B cell (primary cell): ENCODE measurements at places on chromosomes 1 and 21. TPM values are rescaled to one million over a fixed set of nuclear protein-coding genes. Genes with fewer than 3 reads are reported as not detected.
A peak's percentile ranks its signal among the peaks of the same experiment; 100 is the strongest.

DNA sequence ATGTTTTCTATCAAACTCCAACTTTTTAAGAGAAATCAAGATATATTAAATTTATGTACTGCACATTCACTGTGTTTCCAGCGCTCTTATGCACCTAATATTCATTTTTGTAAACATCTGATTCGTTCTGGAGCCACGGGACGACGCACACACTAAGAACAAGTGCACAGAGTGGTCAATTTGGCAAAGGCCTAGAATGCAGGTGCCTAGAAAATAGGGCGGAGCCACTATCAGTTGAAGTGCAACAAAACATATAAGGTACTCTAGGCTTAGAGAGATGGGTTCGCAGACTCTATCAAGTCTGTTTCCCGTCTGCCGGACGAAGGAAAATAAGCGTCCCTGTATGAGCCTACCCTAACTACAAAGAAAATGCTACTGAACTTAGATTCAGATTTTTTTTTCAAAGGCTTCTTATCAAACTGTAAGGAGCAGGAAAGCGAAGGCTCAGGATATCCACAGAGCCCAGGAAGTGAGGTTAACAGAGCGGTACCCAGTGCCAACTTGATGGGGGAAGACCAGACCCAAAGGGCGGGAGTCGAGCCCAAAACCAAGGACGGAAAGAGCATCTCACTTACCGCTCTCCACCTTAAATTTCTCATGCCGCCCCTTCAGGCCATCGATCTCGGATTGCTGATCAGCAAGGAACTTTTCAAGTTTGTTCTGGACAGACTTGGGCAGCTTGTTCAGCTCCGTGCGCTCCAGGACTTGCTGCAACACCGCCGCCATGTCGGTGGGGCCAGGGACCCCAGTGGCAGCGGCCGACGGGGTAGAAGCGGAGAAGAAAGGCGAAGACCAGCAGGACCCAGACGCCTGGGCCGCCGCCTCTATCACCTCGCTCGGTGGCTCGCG is 526 bp downstream of the TPR start:
- peak; percentile 54 for DNase-seq

DNA sequence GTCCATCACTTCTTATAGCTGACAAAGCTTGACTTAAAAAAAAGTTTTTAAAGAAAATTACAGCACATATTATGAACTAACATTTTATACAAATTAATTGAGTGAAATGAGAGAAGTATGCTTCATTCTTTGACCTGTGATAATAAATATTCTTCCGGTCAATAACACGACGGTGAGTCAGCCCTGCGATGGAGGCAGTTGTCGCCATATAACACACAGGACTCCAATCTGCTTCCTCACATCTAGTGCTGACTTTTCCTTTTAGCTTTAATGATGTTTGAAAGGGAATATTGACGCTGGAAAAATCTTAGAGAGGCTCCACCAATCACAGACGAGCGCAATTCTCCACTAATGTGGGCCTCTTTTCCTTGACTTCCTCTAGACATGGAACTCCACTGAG is 166.9 kb upstream of the C1orf21 start:
- no peak for DNase-seq

DNA sequence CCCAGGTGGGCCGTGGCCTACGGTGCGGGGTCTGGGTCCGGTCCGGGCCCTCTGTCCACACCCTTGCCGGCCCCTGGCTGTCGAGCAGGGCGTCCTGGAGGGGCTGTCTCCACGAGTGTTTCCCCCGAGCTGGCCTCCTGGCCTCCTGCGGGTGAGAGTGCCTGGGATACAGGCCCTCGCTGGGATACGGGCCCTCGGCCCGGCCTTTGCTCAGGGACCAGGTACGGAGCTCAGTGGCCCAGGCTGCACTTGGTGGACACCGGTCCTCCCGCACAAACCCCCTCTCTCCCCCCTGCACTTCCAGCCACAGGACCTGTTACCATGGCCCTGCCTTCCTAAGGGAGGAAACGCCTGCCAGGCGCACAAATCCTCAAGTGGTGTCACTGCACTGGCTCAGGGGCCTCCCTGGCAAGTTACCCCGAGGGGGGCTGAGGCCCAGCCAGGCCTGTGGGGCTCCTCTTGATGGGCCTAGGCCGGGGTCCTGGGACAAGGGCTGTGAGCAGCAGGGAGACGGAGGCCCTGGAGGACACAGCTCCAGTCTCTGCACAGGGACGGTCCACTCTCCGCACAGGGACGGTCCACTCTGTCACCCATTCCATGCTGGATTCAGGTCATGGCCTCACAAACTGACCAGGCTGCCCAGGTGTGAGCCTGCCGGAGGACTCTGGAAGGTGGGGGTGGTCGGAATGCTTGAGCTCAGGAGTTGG is 18.2 kb upstream of the RNF223 start:
- DNase-seq = no peak

The FAM43B gene
- not detected in 2 replicates for polyA plus RNA-seq

The RIPPLY3 gene
- not detected in 2 replicates for polyA plus RNA-seq

The LCE1C gene
- not detected in 2 replicates for polyA plus RNA-seq

- no peak for DNase-seq
Measured at GRCh38 chr1:101965341-101965740, 31.4 kb downstream of the OLFM3 start.

The OR6K3 gene
- not detected in 2 replicates for polyA plus RNA-seq

DNA sequence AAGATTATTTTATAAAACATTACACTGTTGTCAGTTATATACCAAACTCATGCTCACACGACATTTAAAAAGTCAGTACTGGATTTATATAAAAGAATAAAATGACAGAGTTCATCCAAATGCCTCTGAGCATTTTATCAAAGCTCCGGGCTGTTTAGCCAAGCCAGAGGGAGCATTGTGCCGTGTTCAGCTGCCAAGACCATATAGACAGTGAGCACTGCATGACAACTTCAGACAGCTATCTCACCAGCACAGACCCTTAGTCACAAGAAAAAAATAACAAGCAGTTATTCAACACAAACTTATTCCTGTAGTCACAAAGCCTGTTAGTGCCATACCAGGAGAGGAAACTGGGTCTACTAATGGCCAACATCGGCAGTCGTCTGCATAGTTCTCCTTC is 88.0 kb upstream of the PBX1 start:
- no peak for DNase-seq

The FGR gene
- 236 and 295 TPM in 2 replicates for polyA plus RNA-seq

The PODN gene
- polyA plus RNA-seq = not detected in 2 replicates

DNA sequence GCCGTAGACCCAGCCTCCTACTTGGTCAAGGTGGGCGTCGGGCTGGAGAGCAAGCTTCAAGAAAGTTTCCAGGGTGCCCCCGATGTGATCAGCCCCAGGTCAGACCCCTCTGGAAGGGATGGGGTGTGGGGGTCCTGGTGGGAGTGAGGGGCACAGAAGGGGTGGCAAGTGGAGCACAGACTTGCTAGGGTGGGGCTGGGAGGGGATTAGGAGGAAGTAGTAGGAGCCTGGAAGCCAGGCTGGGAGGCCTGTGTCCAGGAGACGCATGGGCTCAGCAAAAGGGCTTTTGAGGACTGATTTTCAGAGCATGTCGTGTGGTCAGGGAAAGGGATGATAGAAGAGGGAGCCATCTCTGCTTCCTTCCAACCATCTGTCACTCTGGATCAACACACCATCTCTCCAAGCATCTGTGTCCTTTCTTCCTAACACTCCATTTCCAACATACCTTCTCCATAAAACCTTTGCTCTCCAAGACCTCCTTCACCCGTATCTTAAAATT is 8.5 kb downstream of the TRIM46 start:
- no peak for DNase-seq

DNA sequence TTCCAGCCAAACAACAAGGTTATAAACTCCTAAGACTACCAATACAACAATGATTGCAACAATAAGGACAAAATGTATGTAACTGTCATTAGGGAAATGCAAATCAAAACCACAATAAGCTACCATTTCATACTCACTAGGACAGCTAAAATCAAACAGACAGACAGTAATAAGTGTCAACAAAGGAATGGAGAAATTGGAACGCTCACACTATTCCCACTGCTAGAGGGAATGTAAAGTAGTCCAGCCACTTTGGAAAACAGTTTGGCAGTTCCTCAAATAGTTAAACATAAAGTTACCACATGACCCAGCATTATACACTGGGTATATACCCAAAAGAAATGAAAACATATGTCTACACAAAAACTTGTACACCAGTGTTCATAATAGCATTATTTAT is 9.3 kb downstream of the PRKAB2 start:
- no peak for DNase-seq

GRCh38 chr1:206835186-206835585 is 30.2 kb upstream of the IL20 start:
- DNase-seq = no peak

The RBP7 gene
- polyA plus RNA-seq = 0.40 TPM in 1 of 2 replicates, not detected in the other

- DNase-seq = no peak
Measured at GRCh38 chr1:115829023-115829674, 11.8 kb downstream of the NHLH2 start.

The RSPH1 gene
- 0.10 and 0.26 TPM in 2 replicates for polyA plus RNA-seq

The PCBP3 gene
- polyA plus RNA-seq = 0.45 and 1.3 TPM in 2 replicates

- DNase-seq = no peak
Measured at GRCh38 chr1:49028396-49028795, 251.7 kb upstream of the BEND5 start.

The LAMB3 gene
- polyA plus RNA-seq = 0.03 and 0.33 TPM in 2 replicates

DNA sequence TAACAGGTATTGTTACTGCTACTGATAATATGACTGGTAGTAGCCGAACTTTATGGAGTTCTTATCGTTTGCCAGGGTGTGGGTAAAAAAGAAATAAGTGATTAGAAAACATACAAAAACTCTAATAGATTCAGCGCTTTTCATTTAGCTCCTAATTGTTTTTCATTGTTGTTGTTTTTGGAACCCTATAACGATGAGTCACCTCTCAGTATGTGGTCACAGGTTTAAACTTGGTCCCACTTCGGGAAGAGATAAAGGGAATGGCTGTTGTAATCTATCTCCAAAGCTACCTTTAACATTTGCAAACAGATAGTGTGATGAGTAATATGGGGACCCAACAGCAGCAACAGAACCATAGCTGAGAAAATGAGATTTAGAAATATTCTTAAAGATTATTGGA is 62.7 kb upstream of the BCL10 start:
- no peak for DNase-seq

DNA sequence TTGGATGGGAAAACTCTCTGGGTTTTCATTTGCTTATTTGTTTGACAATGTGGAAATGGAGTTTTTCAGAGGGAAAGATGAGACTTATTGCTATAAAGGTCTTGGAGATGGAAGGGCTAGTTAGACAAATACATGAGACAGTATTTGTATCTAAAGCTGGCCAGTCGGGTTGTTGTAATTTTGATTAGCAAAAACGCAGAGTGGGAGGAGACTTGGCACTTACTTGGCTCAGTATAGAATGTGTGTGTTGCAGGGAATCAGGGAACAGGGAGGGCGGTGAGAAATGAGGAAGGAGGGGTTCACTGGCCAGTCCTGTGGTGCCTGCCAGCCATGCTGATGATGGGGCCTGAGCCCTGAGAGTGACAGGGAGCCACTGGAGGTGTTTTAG is 6.0 kb upstream of the FOXE3 start:
- no peak for DNase-seq

The APOBEC4 gene
- polyA plus RNA-seq = not detected in 2 replicates

The TNFRSF1B gene
- polyA plus RNA-seq = 22.2 and 37.7 TPM in 2 replicates

DNA sequence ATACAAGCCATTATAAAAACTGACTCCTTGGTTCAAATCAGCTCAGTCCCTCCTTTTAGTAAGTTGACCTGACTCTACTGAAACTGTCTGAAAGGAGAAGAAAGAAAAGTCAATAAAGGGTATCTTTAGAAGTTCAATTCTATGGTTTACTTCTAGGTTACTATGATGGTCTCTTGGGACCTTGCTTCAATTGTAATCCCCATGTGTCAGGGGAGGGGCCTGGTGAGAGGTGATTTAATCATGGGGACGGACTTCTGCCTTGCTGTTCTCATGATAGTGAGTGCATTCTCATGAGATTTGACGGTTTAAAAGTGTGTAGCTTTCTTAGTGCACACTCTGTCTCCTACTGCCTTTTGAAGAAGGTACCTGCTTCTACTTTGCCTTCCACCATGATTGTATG is 31.7 kb upstream of the FNBP1L start:
- peak; percentile 19 for DNase-seq

The PTPN14 gene
- under 0.01 TPM in 1 of 2 replicates, not detected in the other for polyA plus RNA-seq

DNA sequence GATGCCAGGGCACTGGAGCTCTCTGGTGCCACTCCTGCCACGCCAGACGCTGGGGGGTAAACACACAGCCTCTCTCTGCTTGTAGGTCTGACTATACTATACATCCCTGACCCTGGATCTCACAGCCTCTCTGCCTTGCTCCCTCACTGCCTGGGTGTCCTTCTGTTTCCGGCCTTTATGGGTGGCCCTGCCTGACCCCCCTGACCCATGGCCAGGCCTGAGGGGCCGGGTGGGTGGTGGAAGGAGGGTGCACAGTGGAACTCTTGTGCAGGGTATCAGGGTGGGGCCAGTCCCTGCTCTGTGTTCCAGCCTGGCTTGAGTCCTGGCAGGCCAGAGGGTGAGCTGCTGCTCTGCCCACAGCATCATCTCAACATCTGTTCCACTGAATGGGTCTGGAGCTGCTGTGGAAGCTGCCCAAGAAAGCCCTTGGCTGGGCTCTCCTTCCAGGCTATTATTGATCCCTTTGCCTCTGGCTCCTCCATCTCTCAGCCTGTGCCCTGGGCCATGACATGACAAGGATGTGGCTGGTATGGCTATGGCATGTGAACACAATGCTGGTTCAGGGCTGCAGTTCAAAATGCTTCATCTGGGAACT is 17.2 kb upstream of the SYNC start:
- DNase-seq = no peak

DNA sequence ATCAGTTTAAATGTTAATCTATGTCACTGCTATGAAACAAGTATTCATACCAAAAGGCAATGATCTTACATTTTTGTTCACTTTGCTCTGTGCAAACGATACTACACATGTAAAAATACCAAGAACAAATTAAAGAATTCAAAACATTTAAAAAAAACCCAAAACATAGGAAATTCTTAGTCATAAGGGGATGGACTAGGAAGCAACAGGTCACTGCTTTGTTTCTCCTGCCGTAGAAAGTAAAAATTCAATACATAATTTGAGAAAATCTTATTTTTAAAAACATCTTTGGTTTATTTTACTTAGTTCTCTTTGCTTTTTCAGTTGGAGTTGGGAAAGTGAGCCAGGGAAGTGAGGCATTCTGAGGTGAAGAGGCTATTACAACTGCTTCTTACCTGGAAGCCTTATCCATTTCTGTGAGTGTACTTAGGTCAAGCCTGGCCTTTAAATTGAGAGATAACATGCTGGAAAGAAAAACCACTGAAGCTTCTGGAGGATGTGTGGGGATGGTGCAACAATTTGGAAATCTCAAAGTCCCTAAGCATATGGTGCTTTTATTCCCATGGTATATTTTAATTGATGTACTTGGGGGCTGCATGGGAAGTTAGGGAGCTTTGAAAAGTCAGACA is 183.5 kb downstream of the CDC42BPA start:
- DNase-seq = no peak
